CD4-positive, alpha-beta memory T cell (primary cell): ENCODE measurements at places on chromosomes 11 and 22. TPM values are rescaled to one million over a fixed set of nuclear protein-coding genes. Genes with fewer than 3 reads are reported as not detected.

DNA sequence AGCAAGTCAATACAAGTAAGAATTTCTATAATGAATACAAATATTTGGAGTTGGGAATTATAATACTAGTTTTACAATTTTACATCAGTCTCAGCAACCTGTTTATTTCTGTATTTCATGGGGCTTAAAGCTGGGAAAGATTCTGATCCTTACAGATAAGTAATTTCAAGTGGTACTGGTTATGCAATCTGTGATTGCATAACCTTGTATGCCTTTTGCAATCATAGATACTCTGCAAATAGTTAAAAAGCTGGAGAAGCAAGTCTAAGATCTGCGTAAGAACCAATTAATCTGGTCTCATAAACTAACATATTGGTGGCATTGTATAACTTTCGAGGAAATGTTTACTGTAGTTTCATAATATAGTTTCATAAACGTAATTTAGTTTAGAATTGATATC is 198.3 kb upstream of the PGR start:
- no peaks in the 10 kb centered on the region for H3K27me3 ChIP-seq
- no peak overlapping the region for H3K4me3 ChIP-seq
- no peak overlapping the region for H3K27ac ChIP-seq
- H3K4me1 ChIP-seq: no peaks in the 10 kb centered on the region
- no peaks in the 10 kb centered on the region for H3K36me3 ChIP-seq

GRCh38 chr22:25076336-25076735 is 123.3 kb upstream of the CRYBB3 start:
- DNase-seq: no peak
- H3K4me1 ChIP-seq: peaks cover 48% of the 10 kb centered on the region
- H3K4me3 ChIP-seq: no peak overlapping the region
- no peak overlapping the region for H3K27ac ChIP-seq
- no peaks in the 10 kb centered on the region for H3K27me3 ChIP-seq
- H3K36me3 ChIP-seq: no peaks in the 10 kb centered on the region

DNA sequence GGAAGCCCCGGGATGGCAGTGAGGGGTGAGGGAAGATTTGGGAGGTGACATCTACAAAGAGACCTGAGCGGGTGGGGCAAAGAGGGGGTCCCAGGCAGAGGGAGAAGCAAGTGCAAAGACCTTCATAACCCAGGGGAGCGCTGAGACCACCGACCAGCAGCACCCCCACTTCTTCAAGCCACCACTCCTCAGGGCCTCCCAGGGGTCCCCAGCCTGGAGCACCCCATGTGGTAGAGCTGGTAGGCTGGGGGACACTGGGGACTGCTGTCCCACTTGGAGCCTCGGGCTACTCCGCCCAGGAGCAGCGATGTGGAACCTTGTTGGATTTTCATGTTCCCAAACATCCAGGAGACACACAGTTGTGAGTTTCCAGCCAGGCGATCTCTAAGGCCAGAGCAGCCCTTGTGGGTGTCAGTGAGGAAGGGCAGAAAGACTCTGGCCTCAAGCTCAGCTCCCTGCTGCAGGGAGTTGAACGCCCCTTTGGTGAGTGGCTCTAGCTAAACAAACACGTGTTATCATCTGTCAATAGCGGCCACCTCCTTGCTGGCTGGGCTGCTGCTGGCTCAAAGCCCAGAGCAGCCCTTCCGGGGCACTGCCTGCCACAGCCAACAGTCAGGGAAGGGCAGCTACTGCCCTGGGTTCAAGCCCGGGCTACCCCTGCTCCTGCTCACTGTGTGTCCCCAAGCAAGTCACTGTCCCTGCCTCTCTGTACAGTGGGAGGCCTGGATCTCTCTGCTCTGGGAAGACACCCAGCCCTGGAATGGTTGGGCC is 25.7 kb upstream of the CHKA start:
- DNase-seq: no peak
- H3K4me3 ChIP-seq: no peak overlapping the region
- H3K27me3 ChIP-seq: no peaks in the 10 kb centered on the region
- no peaks in the 10 kb centered on the region for H3K36me3 ChIP-seq
- no peak overlapping the region for H3K27ac ChIP-seq
- H3K4me1 ChIP-seq: peaks cover 7% of the 10 kb centered on the region

GRCh38 chr11:113697756-113698407 is 8.2 kb downstream of the TMPRSS5 start:
- no peak for DNase-seq
- no peaks in the 10 kb centered on the region for H3K36me3 ChIP-seq
- no peak overlapping the region for H3K27ac ChIP-seq
- H3K27me3 ChIP-seq: no peaks in the 10 kb centered on the region
- no peaks in the 10 kb centered on the region for H3K4me1 ChIP-seq

DNA sequence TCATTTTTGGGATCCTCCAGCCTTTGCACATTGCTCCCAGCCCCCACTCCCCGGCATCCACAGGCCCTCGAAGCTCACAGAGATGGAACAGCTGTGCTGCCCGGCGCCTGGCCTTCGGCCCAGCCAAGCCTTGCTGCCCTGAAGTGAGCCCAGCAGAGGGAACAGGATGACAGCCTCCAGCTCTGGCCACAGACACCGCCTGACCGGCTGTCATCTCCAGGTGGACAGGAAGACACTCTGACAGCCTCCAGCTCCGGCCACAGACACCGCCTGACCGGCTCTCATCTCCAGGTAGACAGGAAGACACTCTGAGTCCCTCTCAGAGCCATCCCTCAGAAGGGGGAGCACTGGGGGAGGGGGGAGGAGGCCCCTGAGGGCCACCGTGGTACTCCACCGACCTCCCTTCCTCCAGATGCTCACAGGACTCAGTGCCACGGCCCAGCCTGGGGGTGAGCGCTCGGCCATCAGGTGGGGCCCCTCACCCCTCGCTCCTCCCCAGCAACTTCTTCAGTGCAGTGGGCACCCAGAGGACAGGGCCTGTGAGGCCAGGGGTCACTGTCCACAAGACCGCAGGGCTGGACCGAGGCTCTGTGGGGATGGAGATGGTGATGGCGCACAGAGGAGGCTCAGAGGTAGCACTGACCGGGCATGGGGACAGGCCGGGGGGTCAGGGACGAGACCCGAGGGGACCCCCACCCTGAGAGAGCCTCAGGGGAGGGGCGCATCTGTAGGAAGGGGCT is 58.6 kb downstream of the BRD1 start:
- H3K27ac ChIP-seq: no peak overlapping the region
- H3K4me3 ChIP-seq: no peak overlapping the region
- peaks cover 2% of the 10 kb centered on the region for H3K36me3 ChIP-seq
- no peaks in the 10 kb centered on the region for H3K27me3 ChIP-seq

- H3K4me3 ChIP-seq: no peak overlapping the region
- H3K27ac ChIP-seq: no peak overlapping the region
- H3K4me1 ChIP-seq: no peaks in the 10 kb centered on the region
- no peaks in the 10 kb centered on the region for H3K36me3 ChIP-seq
Observed at GRCh38 chr11:87180742-87181141, 143.0 kb downstream of the TMEM135 start.

DNA sequence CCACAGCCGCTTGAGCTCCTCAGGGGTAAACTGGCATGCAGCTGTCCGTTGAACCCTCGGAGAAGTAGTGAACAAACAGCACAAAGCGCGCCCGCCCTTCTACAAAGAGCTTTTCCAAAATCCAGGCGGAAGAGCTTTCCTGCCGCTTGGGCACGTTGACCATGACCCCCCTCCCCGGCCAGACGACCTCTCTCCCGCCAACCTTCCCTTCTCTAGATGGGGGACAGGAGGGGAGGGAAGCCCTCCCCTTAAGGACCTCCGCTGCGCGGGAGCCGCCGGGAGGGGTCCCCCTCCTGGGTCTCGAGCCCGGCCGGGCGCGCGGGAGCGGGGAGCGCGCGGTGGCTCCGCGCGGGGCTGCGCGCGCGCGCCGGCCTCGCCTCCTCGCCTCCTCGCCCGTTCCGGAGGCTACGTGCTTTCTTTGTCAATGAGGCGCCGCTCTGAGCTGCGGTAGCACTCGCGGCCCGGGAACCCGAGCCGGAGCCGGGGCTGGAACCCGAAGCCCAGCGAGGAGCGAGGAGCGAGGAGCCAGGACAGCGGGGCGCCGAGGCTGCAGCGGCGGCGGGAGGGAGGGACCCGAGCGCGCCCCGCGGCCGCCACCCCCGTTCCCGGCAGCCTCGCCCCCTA is 118.6 kb downstream of the HIPK3 start:
- DNase-seq: no peak
- H3K4me1 ChIP-seq: no peaks in the 10 kb centered on the region
- H3K4me3 ChIP-seq: no peak within 1 kb of the TSS
- H3K27ac ChIP-seq: no peak within 1 kb of the TSS
- peaks cover 13% of the 10 kb centered on the region for H3K27me3 ChIP-seq

DNA sequence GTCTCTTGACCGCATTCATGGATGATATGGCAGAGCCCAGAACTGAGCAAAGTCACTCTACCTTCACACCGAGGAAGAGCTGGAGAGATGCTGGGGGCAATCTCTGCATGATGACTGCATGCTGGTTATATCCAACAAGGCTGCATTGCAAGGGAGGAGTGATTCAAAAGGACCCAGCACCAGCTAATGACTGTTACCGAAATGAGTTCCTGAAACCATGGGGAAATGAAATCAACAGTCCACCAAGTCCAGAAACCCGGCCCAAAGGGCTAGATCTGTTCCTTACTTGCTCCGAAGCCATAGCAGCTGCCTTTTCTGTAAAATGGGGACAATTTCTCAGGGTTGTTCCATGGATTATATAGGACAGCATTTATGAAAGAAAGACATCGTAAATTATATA is 1.2 kb upstream of the SMIM35 start:
- no peak for DNase-seq
- no peak overlapping the region for H3K27ac ChIP-seq
- H3K27me3 ChIP-seq: no peaks in the 10 kb centered on the region
- H3K4me1 ChIP-seq: no peaks in the 10 kb centered on the region
- no peaks in the 10 kb centered on the region for H3K36me3 ChIP-seq
- no peak overlapping the region for H3K4me3 ChIP-seq

- H3K4me1 ChIP-seq: no peaks in the 10 kb centered on the region
- no peaks in the 10 kb centered on the region for H3K36me3 ChIP-seq
- H3K4me3 ChIP-seq: no peak overlapping the region
- DNase-seq: no peak
- no peaks in the 10 kb centered on the region for H3K27me3 ChIP-seq
Observed at GRCh38 chr11:92457250-92457649, 232.6 kb downstream of the FAT3 start.

- no peaks in the 10 kb centered on the region for H3K36me3 ChIP-seq
- DNase-seq: no peak
- no peaks in the 10 kb centered on the region for H3K27me3 ChIP-seq
- H3K4me3 ChIP-seq: no peak overlapping the region
Observed at GRCh38 chr11:12540913-12541582, 133.2 kb upstream of the TEAD1 start.

GRCh38 chr11:3021125-3021524 is 29.0 kb upstream of the NAP1L4 start:
- H3K4me1 ChIP-seq: peaks cover 25% of the 10 kb centered on the region
- H3K27ac ChIP-seq: no peak overlapping the region
- H3K27me3 ChIP-seq: no peaks in the 10 kb centered on the region
- H3K36me3 ChIP-seq: peaks cover 45% of the 10 kb centered on the region

Gene NAALAD2
- total RNA-seq: not detected

Gene MYBPC3
- not detected for total RNA-seq

Gene MAP4K2
- total RNA-seq: 122 TPM

Gene DDIAS
- 0.67 TPM for total RNA-seq

Gene TRIM3
- total RNA-seq: 23.1 TPM

Gene MRGPRF
- not detected for total RNA-seq

Gene FXYD6
- total RNA-seq: not detected
